Neural crest cell (in vitro differentiated cells): ENCODE measurements at places on chromosomes 6 and 20.

- H3K4me3 ChIP-seq: no peak overlapping the region
- peaks cover 5% of the 10 kb centered on the region for H3K4me1 ChIP-seq
- H3K36me3 ChIP-seq: peaks cover 8% of the 10 kb centered on the region
- no peaks in the 10 kb centered on the region for H3K27me3 ChIP-seq
- peak overlapping the region; percentile 68 for H3K27ac ChIP-seq
Measured at GRCh38 chr6:158441716-158442215, 118.1 kb upstream of the TMEM181 start.

GRCh38 chr6:25371037-25371347 lies 91.8 kb downstream of the CARMIL1 start:
- H3K4me3 ChIP-seq: no peak overlapping the region
- DNase-seq: no peak
- peaks cover 8% of the 10 kb centered on the region for H3K36me3 ChIP-seq
- H3K4me1 ChIP-seq: no peaks in the 10 kb centered on the region
- H3K27me3 ChIP-seq: no peaks in the 10 kb centered on the region

- no peaks in the 10 kb centered on the region for H3K27me3 ChIP-seq
- DNase-seq: no peak
- H3K4me1 ChIP-seq: peaks cover 8% of the 10 kb centered on the region
- H3K36me3 ChIP-seq: no peaks in the 10 kb centered on the region
- H3K27ac ChIP-seq: no peak overlapping the region
Measured at GRCh38 chr20:47392721-47393073, 36.2 kb upstream of the ZMYND8 start.

GRCh38 chr20:19872001-19872400 lies 113.9 kb downstream of the RIN2 start:
- H3K27ac ChIP-seq: no peak overlapping the region
- H3K36me3 ChIP-seq: peaks cover 12% of the 10 kb centered on the region
- H3K27me3 ChIP-seq: no peaks in the 10 kb centered on the region
- H3K4me3 ChIP-seq: no peak overlapping the region
- no peaks in the 10 kb centered on the region for H3K4me1 ChIP-seq

DNA sequence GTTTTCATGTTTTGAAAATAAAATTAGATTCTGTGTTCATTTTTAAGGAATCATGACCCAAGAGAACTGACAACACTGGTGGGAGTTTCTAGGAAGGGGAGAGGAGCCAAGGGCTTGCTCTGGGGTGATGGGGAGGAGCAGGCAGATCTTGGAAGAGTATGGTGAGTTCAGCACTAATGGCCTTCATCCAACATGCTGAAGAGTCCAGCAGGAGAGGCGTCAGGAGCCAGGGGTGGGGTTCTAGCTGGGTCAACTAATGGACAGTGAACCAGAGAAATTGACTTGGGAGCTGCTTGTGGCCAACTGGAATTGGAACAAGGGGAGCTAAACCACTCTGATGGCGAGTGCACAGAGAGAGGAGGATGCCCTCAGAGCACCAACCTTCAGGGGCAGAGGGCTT lies 107.1 kb downstream of the MRPL14 start:
- DNase-seq: no peak
- no peaks in the 10 kb centered on the region for H3K36me3 ChIP-seq
- no peak overlapping the region for H3K4me3 ChIP-seq
- no peak overlapping the region for H3K27ac ChIP-seq
- H3K27me3 ChIP-seq: no peaks in the 10 kb centered on the region

GRCh38 chr6:6439778-6440177 lies 119.3 kb upstream of the F13A1 start:
- H3K27ac ChIP-seq: no peak overlapping the region
- H3K4me1 ChIP-seq: no peaks in the 10 kb centered on the region
- H3K36me3 ChIP-seq: peaks cover 4% of the 10 kb centered on the region
- H3K27me3 ChIP-seq: peaks cover 7% of the 10 kb centered on the region

DNA sequence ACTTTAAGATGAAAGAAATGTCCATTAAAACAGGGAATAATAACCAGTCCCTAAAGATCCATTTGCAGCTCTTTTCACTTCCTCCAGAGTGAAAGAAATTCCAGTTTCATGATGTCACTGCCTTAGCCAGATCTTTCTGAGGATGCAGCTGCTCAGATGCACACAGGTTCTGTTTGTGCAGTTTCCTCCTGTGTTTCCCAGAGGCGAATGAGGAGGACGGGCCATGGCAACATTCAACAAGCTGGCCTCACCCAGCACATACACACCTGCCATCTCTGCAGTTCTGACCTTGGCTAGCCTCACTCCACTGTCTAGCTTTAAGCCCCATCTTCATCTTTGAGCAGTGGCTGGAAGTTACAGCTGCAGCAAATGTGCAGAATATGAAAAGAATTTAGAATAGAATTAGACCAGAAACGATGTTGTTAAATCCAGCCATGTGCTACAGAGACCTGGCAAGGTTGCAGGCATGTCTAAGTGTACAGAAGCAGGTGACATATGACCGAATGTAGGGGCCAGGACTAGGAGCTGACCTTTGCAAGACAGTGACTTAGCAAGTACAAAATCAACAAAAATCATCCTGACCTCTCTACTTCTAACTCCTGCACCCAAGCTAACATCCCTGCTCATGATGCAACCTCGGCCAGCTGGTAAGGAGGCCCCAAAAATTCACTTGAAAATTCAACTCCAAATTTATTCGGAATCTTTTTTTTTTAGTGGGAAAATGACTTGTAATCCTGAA lies 35.0 kb downstream of the FAM50B start:
- no peaks in the 10 kb centered on the region for H3K27me3 ChIP-seq
- H3K4me3 ChIP-seq: no peak overlapping the region
- no peaks in the 10 kb centered on the region for H3K36me3 ChIP-seq

DNA sequence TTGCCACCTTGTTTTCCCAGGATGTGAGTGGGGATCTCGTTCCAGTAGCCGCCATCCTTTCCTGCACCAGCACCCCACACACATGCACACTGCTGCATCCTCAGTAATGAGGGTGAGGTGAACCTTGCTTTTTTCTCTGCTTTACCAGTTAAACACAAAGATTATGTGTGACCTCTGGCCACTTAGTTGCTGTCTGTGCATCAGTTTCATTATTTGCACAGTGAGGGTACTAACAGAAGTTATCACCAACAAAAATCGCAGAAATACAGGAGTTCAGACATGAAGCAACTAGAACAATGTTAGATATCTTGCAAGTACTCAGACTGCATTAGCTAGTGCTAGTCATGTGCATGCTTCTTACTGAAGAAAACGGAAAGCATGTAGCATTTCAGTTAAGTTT lies 17.4 kb upstream of the DACT2 start:
- no peaks in the 10 kb centered on the region for H3K4me1 ChIP-seq
- H3K36me3 ChIP-seq: no peaks in the 10 kb centered on the region
- H3K4me3 ChIP-seq: no peak overlapping the region
- H3K27ac ChIP-seq: no peak overlapping the region
- no peaks in the 10 kb centered on the region for H3K27me3 ChIP-seq

- peaks cover 52% of the 10 kb centered on the region for H3K4me1 ChIP-seq
- H3K36me3 ChIP-seq: no peaks in the 10 kb centered on the region
- DNase-seq: no peak
- no peaks in the 10 kb centered on the region for H3K27me3 ChIP-seq
- H3K27ac ChIP-seq: no peak overlapping the region
Measured at GRCh38 chr6:53532061-53532797, 12.7 kb downstream of the GCLC start.

GRCh38 chr20:48909910-48910309 lies 11.6 kb upstream of the ARFGEF2 start:
- peaks cover 11% of the 10 kb centered on the region for H3K4me1 ChIP-seq
- no peaks in the 10 kb centered on the region for H3K27me3 ChIP-seq
- H3K4me3 ChIP-seq: no peak overlapping the region

- no peak overlapping the region for H3K27ac ChIP-seq
- no peak for DNase-seq
- no peak overlapping the region for H3K4me3 ChIP-seq
- H3K27me3 ChIP-seq: peaks cover 2% of the 10 kb centered on the region
- peaks cover 5% of the 10 kb centered on the region for H3K36me3 ChIP-seq
Measured at GRCh38 chr6:2575236-2575635, 175.5 kb downstream of the MYLK4 start.

DNA sequence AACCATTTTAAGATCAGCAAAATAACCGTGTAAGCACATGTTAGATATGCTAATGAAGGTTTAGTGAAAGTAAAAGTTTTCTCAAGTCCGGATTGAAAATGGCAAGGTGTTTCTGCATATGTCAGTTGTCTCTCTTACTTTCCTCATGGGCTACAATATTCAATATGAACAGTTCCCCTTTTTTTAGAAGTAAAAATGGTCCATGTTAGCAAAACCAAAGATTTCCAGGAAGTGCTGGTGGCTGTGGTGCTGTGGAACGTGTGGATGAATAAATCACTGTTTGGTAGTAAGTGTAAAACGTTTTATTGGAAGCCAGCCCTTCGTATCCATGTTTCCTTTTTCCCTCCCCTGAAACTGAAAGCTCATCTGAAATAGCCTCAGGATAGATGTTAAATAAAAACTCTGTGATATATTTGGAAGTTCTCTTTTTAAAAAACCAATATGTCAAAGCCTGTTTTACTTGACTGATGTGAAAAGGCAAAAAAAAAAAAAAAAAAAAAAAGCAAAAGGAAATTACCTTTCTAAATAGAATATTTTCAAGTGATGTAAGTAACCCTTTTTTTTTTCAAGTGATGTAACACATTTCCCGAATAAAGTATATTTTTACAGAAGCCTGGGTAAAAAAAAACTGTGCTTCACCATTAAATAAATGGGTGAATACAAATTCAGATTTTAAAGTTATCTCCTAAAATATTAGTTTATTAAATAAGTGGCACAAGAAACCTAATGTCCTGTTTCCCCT lies 41.9 kb downstream of the PLEKHG1 start:
- H3K36me3 ChIP-seq: peaks cover 3% of the 10 kb centered on the region
- H3K4me1 ChIP-seq: peaks cover 20% of the 10 kb centered on the region
- H3K27ac ChIP-seq: no peak overlapping the region
- no peak for DNase-seq
- no peaks in the 10 kb centered on the region for H3K27me3 ChIP-seq
- H3K4me3 ChIP-seq: no peak overlapping the region

- no peak for DNase-seq
- H3K27ac ChIP-seq: no peak overlapping the region
- H3K36me3 ChIP-seq: no peaks in the 10 kb centered on the region
- peaks cover 3% of the 10 kb centered on the region for H3K4me1 ChIP-seq
- H3K4me3 ChIP-seq: no peak overlapping the region
Measured at GRCh38 chr6:12203001-12203400, 87.2 kb upstream of the EDN1 start.

DNA sequence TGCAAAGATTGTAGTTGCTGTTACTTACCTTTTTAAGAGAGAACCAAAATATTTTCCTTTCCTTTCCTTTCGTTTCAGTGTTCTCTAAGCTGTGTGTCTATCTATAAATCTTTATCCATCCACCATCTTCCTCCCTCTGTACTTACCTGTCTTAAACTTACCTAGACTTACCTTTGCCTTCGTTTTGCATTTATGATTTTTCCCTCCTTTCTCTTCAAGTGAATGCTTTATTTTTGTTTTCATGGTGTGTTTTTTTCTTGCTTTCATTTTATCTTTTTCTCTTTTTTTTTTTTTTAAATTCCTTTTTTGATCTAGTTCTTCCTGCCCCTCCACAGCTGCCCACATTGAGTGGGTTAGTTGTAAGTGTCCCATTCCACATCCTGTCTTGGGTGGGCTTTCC lies 26.2 kb downstream of the ARID1B start:
- H3K36me3 ChIP-seq: no peaks in the 10 kb centered on the region
- no peaks in the 10 kb centered on the region for H3K27me3 ChIP-seq
- H3K4me3 ChIP-seq: no peak overlapping the region
- peaks cover 29% of the 10 kb centered on the region for H3K4me1 ChIP-seq

- no peak overlapping the region for H3K27ac ChIP-seq
- H3K36me3 ChIP-seq: no peaks in the 10 kb centered on the region
- no peak overlapping the region for H3K4me3 ChIP-seq
- no peak for DNase-seq
- peaks cover 24% of the 10 kb centered on the region for H3K27me3 ChIP-seq
Measured at GRCh38 chr6:703552-703951, 10.6 kb upstream of the EXOC2 start.

- no peak for DNase-seq
- no peak overlapping the region for H3K4me3 ChIP-seq
- H3K4me1 ChIP-seq: peaks cover 8% of the 10 kb centered on the region
- H3K36me3 ChIP-seq: no peaks in the 10 kb centered on the region
Measured at GRCh38 chr6:7693827-7694226, 32.1 kb upstream of the BMP6 start.

DNA sequence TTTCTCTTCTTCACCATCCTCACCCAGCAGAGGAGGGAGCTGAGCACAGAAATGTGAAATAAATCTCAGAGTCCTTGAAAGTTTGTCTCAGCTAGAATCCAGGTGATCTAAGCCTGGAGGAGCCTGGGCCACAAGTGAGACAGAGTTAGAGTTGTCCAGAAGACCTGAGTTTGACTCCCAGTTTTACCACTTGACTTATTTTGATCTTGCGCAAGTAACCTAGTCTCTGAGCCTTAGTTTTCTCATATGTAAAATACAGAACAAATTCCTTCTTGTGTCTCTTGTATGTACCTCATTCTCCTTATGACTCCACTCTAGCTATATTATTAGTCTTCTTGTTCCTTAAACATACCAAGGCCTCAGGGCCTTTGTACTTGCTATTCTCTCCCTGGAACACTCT lies 36.7 kb downstream of the RALY start:
- no peak for DNase-seq
- H3K27me3 ChIP-seq: no peaks in the 10 kb centered on the region
- H3K4me1 ChIP-seq: peaks cover 63% of the 10 kb centered on the region
- H3K36me3 ChIP-seq: peaks cover 17% of the 10 kb centered on the region

DNA sequence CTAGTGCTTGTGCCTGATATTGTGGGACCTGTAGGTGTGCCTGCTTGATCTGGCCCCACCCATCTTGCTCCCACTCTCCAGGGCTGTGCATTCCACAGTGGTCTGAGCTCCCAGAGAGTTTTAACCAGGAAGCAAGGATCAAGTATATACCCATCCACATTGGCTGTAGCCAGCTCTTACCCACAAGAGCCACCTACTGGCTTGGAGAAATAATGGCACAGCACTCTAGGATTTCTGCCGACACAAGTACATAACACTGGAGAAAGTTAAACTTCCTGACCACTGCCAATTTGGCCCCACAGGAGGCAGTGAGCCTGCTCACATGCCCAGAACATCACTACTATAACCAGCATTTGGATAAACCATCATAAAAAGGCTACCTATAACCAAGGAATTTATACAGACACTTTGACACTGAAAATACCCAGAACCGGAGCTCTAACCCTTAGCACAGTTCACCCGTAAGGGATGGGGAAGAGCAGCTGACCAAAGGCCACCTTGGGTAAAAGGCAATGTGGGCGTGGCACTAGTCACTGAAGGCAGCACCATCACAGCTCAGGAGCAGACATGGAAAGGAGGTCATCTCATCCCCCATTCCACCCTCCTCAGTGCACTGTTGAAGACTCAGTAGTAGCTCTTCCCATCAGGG lies 440.4 kb downstream of the BTBD3 start:
- H3K36me3 ChIP-seq: no peaks in the 10 kb centered on the region
- no peak overlapping the region for H3K4me3 ChIP-seq
- DNase-seq: no peak
- peaks cover 4% of the 10 kb centered on the region for H3K4me1 ChIP-seq
- H3K27ac ChIP-seq: no peak overlapping the region

- no peaks in the 10 kb centered on the region for H3K36me3 ChIP-seq
- H3K27ac ChIP-seq: no peak overlapping the region
- peaks cover 2% of the 10 kb centered on the region for H3K27me3 ChIP-seq
Measured at GRCh38 chr6:1801401-1801800, 191.7 kb downstream of the FOXC1 start.
